ENCODE measurements at places on chromosomes 3 and 15.

DNA sequence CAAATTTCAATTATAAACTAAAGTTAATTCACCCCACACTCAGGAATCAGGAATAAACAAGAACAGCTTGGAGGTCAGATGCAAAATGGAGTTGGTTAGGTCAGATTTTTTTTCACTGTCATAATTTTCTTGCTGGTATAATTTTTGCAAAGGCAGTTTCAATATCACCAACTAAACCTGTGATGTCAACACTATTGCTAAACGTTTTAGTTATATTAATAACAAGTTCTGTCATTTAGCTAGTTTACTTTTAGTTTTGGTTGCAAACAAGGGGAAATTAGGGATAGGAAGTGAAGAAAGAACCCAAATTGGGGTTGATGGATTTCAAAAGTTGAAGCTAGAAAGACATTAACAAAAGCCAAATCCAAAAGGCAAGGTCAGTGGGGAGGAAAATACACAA lies 4.6 kb upstream of the CPB1 start:
- no peak for DNase-seq

GRCh38 chr3:176120507-176120906 lies 1076.8 kb downstream of the TBL1XR1 start:
- no peak for DNase-seq

DNA sequence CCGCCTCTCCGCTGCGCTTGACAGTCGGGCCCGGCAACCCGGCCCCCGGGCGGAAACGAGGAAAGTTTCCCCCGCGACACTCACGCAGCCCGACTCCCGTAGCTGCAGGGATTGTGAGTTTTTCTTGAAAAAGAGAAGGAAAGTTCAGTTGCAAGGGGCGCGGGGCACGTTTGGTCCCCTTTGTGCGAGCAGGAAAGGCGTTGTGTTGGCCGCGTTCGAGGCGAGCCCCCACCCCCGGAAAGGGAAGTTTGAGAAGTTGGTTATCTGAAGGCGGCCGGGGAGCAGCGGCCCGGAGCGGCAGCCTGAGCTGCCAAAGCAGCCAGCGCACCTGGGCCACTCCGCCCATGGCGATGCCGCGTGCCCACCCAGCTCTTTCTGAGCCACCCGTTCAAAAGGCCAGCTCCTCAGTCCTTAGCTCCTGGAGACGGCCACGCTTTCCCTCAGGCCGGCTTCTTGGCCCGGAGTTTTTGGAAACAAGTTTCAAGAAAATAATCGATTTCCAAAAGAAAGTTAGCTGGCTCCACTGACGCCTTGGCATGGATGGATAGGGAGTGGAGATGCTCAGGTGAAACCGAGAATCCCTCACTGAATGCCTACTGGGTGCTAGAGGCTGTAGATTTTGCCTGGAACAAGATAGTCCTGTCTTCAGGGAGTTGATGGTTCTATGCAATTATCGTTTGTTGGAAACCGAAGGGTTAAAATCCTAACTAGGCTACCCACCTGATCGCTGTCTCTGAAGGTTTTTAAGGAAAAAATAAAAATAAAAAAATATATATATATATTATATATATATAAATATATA lies 832 bp downstream of the TGFBR2 start:
- DNase-seq = peak; percentile 73

- DNase-seq = no peak
These were observed 20.7 kb downstream of the RAP2B start for GRCh38 chr3:153182501-153183293.

DNA sequence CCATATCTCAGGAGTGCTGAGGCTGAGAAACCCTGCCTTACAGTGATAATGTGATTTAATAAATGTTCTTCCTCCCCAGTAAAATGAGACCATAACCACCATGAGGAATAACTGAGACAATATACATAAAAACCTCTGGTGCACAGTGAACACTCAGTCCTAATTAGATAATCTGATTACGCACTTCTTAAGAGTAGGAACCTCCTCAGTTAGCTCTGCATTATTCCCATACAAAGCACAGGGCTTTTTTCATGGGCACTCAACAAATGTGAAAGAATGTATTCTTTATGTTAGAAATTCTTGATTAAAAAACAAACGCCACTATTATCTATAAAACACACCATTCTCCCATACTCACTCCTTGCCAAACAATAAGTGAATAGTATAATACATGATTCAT lies 97.0 kb downstream of the TNIK start:
- no peak for DNase-seq

- DNase-seq = no peak
These were observed 185.2 kb upstream of the ARL6 start for GRCh38 chr3:97579365-97579764.

GRCh38 chr3:174216019-174216418 lies 643.1 kb upstream of the NAALADL2 start:
- DNase-seq = no peak

- no peak for DNase-seq
These were observed 73.0 kb downstream of the HCN4 start for GRCh38 chr15:73295630-73296286.

DNA sequence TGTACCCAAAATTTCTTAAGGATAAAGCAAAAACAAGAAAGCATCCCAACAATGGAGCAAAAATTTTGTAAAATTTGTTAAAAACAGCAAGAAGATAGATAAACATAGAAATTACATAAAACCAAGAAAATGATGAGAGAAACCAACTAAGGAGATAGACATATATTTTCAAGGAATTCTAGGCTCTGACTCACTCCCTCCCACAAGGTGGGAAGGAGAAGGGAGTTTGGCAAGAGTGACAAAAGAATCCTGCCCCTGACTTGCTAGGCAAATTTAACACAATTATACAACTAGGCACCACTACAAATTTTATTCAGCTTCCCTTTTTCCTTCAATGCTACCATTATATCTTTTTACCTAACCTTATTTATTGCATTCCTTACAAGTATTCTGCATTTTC lies 70.9 kb downstream of the MYO9A start:
- DNase-seq = no peak

GRCh38 chr3:106183762-106184391 lies 315.1 kb upstream of the CBLB start:
- no peak for DNase-seq

GRCh38 chr3:124780761-124781475 lies 50.7 kb downstream of the UMPS start:
- no peak for DNase-seq

DNA sequence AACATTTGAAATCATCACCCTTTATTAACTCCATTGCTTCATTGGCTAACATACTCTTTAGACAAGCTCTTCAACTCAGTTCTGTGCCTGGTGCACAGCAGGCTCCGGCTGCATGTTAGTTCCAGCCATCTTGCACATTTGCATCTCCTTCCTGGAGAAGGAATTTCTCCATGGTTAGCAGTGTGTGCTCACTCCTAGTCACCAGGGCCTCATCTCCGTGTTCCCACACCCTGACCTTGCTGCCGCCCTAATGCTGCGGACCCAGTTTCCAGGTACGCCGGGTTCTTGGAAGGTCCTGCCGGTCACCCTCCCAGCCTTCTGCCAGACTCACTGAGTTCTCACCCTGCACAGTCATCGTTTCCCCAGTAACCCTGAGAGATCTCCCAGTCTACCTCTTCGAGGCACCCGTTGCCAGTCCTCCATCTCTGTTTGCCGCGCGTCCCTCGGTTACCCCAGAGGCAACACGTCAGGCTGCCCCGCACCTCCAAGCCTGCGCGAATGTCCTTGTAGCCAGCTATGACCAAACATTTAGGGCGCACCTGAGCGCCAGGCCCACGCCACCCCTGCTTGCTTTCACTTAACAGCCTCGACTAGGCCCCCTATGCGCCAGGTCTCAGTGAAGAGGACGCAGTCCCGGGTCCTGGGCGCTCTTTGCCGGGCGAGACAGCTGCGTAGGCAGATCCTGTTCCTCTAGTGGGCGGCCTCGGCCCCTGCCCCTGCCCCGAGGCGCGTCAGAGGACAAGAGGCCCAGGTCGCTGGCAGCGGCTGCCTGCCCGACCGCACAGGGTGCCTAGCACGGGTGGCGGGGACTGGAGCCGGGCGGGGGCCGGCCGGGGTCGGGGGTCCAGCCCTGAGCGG lies 747 bp upstream of the ZNF592 start:
- peak; percentile 61 for DNase-seq

DNA sequence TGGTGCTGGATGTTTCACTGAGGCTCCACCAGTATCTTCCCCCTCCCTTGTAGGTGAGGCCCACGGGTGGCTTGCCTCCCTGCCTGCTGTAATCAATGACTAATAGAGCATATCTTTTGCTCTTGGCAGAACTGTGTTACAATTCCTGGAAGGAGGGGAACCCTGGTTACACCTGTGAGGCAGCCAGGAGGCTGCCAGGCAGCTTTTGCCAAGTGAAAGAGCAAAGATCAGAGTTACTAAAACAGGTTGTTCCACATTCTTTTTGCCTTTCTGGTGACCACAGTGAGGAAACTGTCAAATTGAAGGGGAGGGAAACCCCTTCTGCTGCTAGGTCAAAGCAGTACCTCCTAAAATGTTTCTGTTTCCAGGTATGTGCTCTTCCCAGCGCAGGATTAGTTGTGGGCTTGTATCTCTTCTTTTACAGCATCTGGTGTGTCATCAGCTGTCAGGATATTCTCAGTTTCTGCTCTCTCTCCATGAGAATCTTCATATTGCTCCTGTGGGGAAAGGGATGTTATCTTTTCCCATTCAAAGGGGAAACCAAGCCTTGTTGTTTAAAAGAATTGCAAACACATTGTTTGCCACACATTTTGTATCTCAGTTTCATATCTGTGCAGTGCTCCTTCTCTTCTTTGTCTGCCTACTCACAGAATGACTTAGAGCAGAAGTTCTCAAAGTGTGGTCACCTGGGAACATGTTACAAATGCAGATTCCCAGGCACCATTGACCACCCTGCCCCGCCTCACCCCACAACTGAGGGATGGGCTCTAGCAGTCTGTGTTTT lies 137.4 kb upstream of the UMPS start:
- no peak for DNase-seq

- no peak for DNase-seq
These were observed 1.3 kb downstream of the PLA2G4B start for GRCh38 chr15:41839781-41840491.

GRCh38 chr3:129577366-129577765 lies 29.1 kb downstream of the PLXND1 start:
- no peak for DNase-seq

DNA sequence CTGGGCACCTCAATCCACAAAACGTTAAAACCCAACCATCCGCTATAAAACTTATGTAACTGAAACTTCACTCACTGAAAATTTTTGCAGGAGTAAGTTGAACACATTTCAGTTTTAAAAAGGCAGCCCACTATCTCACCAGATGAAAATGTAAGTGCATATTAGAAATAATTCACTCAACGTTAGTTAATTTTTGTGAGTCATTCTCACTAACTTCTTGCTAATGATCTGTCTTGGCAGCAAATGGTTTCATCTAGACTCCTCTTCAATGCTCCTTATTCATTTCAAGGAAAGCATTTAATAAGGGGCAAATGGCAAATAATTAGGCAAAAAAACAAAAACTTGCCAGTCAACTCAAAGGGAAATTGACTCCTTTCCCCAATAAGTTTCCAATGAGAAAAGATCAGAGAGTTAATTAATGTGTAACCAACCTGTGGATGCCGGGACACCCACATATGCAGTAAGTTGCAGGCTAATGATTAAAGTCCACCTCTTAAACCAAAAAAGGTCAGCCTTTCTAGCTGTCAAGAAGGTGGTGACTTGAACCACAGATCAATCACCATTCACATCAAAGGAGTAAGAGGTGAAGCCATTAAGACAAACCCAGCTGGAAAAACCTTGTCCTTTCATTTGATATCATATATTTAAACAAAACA lies 22.9 kb upstream of the PRICKLE2 start:
- no peak for DNase-seq

DNA sequence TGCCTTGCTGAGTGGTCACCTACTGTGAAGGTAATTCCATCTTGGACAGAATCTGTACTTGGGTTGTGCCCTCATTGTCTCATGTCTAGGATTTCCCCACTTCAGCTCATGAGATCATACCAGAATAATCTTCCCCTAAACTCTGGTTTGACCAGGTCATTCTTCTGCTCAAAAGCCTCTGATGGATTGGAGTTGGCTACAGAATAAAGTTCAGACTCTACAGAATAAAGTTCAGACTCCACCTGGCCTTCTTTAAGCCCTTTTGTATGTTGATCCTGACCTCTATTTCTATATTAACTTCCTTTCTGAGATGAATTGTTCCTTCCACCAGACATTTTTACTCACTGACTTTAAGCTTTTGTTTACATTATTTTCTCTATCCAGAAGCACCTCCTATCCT lies 6.4 kb upstream of the GLCE start:
- DNase-seq = no peak

- no peak for DNase-seq
These were observed 435.4 kb downstream of the MFSD1 start for GRCh38 chr3:159237226-159237625.

DNA sequence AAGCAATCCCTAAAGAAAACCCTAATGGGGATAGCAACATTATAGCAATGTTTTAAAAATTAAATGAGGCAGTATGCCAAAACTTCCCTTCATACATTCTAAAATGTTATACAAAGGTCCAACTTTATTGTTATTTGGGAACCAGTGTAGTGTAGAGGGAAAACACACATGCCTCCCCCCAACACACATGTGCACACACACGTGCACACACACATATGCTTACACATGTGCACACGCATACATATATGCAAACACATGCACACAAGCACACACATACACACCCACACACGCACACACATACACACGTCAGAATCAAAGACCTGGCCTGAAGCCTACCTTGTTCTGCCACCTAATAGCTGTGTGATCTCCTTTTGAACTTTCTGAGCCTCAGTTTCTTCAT lies 83.3 kb downstream of the SCN11A start:
- DNase-seq = no peak

GRCh38 chr3:25849091-25849490 lies 59.2 kb downstream of the OXSM start:
- DNase-seq = no peak

DNA sequence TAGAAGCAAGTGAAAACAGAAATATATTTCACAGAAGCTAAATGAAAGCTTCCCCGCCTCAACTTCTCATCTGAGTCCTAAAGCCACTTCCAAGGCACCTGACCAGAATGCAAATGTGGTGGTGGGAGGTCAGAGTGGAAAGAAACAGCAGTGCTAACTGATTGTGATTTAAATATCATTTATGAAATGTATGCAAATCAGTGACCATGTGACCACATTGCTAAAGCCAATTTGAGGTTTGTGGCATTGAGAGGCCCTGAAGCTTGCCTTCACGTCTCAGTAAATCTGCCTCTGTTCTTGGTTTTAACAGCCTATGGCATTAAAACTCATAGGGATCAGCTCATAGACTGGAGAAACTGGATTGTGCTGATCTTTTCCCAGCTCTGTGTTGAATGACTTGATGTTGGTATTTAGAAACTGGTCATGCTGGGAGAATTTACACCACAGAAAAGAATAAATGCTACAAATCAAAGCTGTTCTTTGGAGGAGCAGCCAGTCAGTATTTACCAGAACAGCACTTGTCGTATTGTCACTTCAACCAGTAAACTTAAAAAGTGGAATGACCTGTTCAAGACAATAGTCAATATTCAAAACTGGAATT lies 481.4 kb upstream of the ALCAM start:
- no peak for DNase-seq

DNA sequence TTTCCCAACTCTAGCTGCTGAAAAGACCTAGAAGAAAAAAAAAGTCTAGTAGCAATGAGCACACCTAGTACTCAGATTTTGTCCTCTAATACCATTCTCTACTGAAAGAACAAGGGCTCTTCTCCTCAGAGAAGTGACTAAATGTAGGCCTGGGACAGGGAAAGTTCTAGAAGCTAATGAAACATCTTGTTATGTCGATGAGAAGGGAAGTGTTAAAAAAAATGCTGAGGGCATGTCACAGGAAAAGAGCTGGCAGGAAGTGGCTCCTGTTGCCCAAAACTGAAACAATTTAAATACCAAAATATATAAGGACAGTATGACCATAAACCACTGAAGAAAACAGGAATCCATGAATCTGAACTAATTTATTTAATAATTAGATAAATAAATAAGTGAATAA lies 581.4 kb upstream of the TBL1XR1 start:
- no peak for DNase-seq
